Fibroblast of skin of right biceps (primary cell): ENCODE measurements at places on chromosomes 3 and 15.

DNA sequence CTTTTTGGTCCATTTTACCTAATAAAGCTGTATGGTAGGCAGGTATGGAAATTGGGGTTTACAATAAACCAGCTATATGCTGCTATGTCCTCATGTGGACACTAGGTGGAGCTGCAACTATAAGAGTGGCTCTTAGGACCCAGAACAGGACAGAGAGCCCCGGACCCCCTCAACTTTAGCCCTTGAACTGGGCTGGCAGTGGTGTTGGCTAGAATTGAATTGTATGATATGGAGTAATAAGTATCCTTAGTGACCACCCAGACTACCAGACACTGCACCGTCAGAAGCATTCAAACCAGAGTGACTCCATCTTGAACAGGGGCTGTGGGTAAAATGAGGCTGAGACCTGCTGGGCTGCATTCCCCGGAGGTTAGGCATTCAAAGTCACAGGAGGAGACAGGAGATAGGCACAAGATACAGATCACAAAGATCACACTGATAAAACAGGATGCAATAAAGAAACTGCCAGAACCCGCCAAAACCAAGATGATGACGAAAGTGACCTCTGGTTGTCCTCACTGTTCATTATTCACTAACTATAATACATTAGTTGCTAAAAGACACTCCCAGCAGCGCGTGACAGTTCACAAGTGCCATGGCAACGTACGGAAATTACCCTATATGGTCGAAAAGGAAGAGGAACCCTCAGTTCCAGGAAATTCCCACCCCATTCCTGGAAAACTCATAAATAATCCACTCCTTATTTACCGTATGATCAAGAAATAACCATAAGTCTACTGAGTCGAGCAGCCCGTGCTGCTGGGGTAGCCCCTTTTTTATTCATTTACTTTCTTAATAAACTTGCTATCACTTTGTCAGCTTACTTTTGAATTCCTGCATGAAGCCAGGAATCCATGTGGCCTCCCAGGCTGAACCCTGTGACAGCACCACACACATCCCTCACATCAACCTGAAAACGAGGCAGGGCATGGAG, 68.7 kb upstream of the BLM start:
- DNase-seq: peak; percentile 86

GRCh38 chr15:101255615-101256241, 3.9 kb upstream of the CHSY1 start:
- DNase-seq: peak; percentile 66

GRCh38 chr15:36067483-36068274, 511.7 kb upstream of the CDIN1 start:
- DNase-seq: no peak

- no peak for DNase-seq
These were observed 40.3 kb downstream of the WDR76 start for GRCh38 chr15:43867096-43867495.

- DNase-seq: no peak
These were observed 95.7 kb downstream of the SUCNR1 start for GRCh38 chr3:151969026-151969642.

GRCh38 chr15:37149146-37149545, 48.8 kb upstream of the MEIS2 start:
- peak; percentile 50 for DNase-seq

DNA sequence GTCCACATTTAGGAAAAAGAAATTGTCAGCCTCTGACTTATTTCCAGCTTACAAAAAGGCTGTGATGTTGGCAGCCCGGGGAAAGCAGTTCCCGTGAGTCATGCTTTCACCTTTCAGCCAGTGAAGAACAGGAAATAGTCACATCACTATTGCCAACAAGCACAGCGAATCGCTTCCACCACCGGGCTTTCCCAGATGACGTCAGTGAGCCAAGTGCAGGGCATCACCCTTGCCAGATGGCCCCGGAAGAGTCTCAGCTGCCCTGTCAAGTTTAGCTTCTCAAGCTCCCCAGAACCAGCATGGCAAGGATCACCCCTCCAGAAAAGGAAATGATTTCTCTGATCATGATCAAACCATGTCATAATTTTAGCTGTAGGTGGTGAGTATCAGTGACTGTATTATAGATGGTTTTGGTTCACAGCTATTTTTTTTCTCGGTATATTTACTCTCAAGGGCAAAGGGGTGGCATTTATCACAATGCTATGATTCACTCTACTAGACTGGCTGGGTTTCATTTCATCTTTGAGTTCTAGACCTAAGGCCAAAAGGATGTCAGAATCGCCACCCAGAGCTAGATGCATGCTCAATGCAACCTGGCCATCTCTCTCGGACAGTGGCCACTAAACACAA, 32.9 kb downstream of the B3GNT5 start:
- DNase-seq: peak; percentile 93

DNA sequence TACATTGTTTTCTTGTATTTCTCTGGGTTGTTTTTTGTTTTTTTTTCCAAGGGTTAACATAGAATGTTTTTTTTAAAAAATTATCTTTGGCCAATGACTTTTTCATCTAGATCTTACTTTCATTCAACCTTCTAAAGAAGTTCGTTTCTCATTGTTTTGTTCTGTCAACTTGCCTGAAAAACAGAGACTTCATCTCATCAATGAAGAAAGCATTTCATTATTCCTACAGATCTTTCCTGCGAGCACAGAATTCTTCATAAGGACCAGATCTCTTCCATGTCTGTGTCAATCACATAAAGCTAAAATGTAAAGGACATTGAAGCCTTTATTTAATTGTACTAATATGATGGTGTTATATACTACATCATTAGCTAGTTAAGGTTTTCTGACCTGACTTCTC, 9.7 kb upstream of the EIF3J start:
- no peak for DNase-seq

DNA sequence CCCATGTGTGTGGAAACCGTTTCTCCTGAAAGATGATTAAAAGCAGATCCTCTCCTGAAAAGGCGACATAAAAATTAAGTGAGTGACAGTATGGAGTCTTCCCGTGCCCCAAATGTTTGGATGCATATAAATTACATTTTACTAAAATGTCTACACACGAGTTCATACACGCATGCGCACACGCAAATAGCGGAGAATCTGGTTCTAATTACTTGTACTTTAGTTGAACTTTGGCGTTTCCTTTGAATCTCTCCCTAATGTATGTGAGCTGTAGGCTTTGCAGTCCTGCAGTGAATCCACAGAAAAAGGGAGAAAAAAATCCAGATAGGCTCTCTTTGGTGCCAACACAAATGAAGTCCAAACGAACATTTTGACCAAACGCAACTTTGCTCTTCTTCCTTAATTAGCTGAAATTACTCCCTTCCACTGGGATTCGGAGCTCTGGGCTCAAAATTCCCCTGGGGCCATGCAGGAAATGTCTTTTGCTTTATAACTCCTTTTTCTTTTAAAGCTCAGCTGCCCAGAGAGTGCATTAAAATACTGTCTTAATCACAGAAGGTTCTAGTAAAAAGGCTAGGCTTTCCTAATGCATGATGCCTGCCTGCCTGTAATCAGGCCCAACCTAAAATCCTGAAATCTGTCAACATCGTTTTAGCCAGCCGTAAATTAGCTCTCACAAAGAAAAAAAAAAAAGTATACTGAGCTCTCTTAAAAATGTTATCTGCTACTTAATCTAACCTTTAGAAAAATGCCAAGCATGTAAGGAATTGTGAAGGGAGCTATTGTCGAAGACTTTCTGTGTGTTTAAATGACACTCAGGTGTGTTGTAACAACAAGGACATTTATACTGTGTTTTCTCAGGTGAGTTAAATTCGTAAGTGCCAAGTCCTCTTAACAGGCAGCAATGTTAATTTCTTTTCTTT, 26.2 kb downstream of the RARB start:
- DNase-seq: peak; percentile 93

DNA sequence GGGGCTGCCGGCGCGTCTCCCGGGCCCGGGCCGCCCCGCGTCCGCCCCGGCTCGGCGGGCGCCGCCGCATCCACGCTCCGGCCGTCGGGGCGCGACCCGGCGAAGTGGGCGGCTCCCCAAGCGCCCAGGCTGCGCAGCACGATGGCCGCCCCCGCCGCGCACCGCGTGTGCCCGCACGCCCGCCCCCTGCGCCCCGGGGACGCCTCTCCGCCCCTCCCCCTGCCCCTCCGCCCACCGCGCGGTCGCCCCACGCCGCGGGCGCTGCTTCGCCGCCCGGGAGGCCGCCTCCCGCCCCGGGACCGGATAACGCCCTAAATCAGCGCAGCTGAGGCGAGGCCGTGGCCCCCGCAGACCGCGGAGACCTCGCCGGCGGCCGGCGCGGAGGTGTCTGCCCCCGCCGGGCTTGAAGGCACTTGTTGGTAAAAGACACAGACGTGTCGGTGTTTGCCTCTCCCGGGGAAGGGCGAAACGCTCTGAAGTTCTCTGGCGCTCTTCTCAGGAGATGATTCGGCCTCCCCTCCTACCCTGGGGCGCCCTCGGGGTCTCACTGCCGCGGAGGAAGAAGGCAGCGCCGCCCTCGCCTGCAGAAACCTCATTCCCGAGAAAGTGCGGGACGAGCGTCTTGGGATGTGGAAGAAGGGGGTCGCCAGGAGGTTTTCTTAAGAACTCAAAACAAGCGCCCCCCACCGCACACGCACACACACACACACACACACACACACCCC, at the start of gene BNC1:
Gene BNC1 (minus strand): TSS at position 106 of the 725 bp plus-strand sequence. CDS start 36 bp downstream, at position 70.
- no peak for DNase-seq

GRCh38 chr3:13623101-13623654, 74.3 kb downstream of the FBLN2 start:
- DNase-seq: peak; percentile 45

DNA sequence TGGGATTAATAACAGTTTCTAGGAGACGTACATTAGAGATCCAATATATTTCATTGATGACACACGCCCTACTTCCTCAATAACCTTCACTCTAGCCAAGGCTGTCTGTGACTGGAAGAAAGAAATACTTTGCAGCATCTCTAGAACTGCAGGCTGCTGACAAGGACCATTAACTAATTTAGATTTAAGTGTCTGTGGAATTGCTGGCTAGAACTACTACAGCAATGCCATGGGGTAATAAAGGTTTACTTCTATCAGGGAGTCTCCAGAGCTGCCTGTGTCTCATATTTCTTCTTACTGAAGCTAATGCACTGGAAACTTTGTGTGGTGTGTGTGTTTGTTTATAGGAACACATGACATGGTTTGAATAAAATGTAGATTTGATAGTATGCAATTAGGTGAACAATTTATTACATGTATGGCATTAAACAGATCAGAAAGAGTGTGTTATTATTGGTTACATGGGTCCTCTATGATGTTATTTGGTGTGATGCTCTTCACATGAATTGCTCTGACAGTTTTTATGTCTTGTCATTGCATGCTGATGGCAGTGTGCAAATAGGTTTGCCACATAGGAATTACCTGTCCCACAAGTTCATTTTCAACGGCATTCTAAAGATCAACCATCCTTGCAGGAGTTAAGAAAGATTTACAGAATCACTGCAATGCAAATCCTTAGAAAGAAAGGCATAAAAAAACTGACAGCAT, 916.2 kb upstream of the CADM2 start:
- DNase-seq: no peak

DNA sequence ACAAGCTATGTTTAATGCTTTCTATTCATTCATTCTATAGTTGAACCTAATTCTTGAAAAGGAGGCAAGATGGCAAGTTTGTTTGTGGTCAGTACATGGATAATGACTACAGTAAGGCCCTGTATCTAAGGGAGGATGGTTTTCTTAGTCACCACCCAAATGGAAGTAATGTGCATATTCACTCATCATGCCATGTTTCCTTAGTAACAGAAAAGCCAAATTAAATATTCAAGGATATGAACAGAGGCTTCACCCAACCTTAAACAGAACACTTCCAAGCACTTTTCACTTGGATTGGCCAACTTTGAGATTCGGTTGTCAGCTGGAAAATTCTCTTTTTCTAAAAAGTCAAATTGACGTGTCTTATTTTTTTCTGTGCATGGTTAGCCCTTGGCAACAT, 805.3 kb upstream of the LMCD1 start:
- DNase-seq: no peak

DNA sequence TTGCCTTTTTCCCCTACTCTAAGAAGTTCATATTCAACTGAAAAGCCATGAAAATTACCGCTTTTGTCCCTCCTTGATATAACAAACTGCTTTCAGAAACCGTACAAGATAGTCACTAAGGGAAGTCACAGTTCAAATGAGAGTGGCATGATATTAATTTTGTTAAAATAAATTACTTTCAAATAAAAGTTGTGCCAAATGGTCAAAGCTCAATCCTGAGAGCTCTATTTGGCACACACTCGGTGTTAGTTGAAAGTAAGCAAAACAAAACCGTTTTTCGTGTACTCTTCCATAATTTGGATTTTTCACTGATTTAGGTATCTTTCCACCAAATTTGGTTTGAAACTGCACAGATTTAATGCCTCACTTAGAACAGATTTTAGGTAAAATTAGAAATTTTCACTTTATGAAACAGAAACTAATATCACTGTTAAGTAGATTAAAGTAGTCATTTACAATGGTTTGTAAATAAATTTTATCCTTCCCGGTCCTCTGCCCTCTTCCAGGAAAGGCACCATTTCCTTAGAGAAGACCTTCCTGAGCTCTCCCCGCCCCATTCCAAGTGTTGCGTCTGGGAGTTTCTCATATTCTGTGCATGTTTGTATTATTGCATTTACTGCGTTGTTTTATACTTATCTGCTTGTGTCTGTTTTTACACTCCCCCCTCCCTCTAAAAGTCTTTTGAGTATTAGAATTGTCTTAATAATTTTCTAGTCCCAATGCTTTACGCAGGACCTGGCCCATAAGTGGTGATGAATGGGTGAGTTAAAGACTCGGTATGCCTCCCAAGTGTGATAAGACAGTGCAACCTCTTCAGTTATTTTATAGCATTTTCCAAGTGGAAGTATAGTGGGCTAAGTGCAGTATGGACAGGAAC, 853 bp downstream of the TCAIM start:
- DNase-seq: no peak

DNA sequence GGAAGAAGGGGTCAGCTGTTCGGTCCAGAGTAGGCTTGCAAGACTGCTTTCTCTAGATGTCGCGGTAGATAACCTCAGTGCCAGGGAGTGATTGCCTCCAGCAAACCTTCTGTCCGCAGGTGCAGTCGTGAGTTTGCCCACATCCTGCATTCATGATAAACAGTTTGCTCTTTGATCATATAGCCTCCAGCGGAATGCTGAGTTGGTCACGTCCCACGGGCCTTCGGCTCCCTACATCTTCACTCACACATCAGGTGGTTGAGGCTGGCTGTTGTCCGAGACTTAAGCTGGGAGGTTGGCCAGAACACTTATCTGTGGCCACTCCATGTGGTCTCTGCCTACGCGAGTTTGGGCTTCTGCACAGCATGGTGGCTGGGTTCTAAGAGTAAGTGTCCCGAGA, 62.1 kb upstream of the NR2C2 start:
- no peak for DNase-seq

- peak; percentile 32 for DNase-seq
These were observed 159.8 kb downstream of the ALCAM start for GRCh38 chr3:105526360-105527111.

DNA sequence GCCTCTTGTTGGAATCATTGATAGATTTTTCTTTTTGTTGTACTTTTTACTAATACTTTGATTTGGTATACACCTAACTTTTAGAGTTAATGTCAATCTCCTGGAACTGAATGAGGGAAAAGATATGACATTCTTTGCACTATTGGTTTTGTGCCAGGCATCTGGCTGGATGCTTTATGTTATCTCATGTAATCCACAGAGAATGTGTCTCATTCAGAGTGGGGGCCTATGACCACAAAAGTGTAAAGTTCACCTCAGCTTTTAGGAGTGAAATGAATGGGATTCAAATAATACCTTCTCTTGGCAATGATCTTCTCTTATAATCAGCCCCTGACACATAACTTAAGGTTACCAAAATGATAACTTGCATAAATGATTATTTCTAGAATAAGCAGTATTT, 329.1 kb upstream of the ROPN1 start:
- peak; percentile 28 for DNase-seq
